Esophagus muscularis mucosa (tissue), 4 donors: ENCODE measurements at places on chromosomes 1 and 21. TPM values are rescaled to one million over a fixed set of nuclear protein-coding genes. Genes with fewer than 3 reads are reported as not detected.

The NEXN gene
- total RNA-seq: 153 TPM

DNA sequence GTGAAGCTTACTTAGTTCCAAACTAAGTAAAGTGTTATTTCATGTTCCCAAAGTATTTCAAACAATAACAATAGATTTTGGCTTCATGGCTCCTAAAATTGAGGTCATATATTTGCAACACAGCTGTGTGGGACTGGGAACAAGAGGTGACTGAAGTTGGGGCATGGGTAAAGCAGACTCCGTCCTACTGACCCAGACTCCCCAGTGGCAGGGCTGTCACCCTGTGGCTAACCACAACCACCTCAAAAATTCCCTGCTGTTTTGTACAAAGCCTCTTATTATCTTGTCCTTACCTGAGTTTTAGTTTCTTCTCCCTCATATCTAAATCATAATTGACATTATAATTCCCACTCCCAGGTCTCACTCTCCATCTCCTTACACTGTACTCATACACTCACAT, 117.6 kb downstream of the PTGER3 start:
- DNase-seq: no peak

- DNase-seq: no peak
These were observed 1431.5 kb downstream of the BRINP3 start for GRCh38 chr1:189046127-189046526.

DNA sequence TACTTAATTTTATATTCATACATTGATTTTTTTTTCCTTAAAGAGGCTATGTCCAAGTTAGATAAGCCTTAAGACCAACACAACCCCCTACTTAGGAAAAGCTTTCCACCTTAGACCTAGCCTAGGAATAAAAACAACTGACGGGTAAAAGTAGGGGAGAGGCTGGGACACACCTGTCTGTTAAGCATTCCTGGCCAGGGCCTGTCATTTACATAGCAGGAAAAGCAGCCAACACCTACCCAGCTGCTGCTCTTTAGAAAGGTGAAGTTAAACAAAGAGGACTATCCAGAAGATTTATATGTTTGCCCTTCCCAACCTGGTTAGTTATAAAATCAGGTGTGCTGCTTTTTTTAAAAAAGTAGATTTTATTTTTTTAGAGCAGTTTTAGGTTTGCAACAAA, 29.1 kb upstream of the SAMD13 start:
- no peak for DNase-seq

GRCh38 chr1:234219711-234220110, 153.5 kb upstream of the COA6 start:
- no peak for DNase-seq

DNA sequence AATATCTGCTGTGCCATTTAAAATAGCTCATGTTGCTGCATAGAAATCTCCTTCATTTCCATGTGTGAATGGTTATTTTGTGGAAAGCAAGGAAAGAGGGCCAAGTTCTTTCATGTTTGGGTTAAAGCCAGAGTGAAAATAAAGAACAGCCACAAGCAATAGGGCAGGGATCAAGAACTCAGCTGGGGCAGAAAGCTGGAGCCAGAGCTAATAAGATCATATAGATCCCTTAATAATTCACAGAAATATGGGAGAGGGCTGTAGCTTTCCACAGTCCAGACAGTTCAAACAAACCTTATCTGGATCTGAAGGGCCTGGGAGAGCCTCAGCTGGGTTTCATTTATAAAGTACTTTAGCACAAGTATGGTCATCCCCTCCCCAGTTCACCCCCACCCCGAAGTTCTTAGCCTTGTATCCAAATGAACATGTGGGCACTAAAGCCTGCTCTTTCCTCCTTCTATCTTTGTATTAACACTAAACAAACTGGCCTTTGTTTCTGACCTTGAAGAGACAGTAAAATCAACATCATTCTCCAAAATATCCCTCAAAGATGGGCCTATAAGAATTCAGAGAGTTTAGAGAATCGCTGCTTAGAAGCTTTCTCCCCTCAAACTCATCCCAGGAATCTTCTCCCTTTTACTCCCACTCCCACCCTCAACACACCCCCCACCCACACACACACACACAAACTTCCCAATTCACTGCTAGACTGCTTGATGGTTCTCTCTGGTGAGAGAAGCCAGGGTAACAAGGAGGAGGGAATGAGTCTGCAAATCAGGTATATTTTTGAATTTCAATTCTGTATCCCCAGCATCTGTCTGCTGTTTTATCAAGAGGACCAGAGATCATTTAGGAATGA, 41.7 kb downstream of the UTP25 start:
- DNase-seq: no peak

GRCh38 chr1:115677182-115677555, 35.4 kb downstream of the VANGL1 start:
- no peak for DNase-seq
